ENCODE measurements at places on chromosomes 3 and 15.

DNA sequence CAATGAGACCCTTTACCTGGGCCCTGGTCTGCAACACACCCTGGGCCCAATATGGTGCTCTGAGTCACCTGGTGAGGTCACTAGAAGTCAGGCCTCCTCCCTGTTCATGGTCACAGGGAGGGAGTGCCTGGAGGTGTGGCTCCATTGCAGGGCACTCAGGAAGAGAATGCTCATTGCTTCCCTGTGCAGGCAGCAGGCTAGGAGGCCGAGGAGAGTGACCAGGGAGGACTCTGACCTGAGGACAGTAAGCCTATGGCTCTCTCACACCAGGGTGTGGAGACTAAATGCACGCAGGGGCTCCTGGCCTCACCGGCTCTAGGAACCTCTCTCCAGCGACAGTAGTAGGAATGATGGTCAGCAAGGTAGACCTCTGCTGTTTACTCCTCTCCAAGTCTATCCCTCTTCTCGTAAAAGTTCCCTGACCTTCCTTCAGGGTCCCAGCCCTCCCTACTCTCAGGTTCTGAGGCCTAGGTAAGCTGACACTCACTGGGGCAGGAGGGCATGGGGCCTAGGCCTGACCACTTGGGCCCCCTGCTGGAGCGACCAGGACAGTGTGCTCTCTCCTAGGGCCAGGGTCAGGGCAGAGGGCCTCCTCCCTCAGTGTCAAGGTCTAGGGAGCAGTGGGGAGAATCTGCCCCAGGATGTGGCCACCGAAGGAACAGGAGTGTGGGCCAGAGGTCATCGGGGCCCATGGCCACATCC is 9.6 kb upstream of the SLCO2A1 start:
- DNase-seq, result no peak

- no peak for DNase-seq
Measured at GRCh38 chr3:53899750-53900149, 8.1 kb upstream of the SELENOK start.

DNA sequence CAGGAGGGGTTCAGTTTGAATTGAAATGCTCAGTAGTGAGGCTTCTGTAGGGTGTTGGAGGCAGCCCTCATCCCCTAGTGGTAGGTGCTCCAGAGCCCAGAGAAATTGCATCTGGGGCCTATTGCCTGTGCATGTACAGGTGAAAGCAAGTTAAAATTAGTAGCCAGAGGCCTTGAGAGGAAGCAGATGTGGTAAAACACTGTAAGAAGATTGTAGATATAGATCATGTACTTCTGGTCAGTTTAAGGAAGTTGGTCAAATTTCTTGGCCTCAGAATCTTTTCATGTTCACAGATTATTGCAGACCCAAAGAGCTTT is 34.6 kb downstream of the IGSF10 start:
- DNase-seq, result no peak

- DNase-seq, result no peak
Measured at GRCh38 chr3:141285570-141285969, 53.9 kb downstream of the PXYLP1 start.

GRCh38 chr3:191051037-191051436 is 148.0 kb upstream of the OSTN start:
- no peak for DNase-seq

- DNase-seq, result no peak
Measured at GRCh38 chr3:46282696-46283095, 40.4 kb downstream of the CCR3 start.

- DNase-seq, result no peak
Measured at GRCh38 chr15:41795996-41796856, 21.9 kb downstream of the MAPKBP1 start.

- DNase-seq, result no peak
Measured at GRCh38 chr3:183261151-183261724, 8.2 kb downstream of the B3GNT5 start.

DNA sequence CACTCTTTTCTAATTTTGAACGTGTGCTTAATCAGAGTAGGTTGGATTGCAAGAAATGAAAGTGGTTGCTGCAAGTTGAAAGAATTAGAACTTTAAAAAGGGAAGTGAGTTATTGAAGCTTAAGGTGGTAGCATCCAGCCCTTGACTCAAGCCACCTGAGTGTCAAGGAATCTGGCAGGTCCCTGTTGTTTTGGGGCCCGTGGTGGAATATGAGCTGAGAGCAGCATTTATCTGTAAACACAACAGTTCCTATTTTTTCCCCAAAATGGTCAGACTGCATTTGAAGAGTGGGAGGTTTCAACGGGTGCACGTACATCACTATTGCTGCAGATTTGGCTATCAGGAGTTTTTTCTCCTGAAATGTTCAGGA is 1.7 kb downstream of the ITPR1 start:
- no peak for DNase-seq

DNA sequence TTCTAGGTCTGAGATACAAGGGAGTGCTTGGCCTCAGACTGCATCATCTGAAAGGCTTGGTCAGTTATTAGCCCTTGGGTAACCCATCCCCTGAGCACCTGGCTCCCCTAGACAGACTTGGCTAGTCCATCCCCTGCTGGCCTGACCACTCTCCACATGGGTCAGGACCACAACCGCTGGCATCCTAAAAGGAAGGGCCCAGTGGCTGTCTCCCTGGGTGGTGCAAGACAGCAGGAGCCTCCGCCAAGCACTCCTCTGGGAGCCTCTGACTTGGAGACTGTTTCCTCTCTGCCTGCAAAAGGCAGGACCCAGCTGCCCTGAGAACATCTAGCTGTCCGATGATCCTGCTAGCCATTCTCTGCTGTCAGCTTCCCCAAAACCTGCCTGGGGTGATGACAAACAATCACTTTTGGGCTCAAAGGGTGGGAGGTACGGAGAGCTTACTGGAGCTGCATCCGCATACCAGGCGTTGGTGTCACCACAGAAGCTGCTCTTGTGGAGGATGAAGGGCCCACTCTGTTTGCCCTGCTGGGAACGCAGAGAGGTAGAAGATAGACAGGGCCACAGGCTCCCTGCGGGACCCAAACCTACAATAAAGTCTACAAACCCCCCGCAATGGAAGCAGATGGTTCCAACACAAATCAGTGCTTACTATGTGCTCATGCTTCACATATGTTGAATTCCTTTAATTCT is 108.0 kb upstream of the PRR20G start:
- DNase-seq, result no peak

- DNase-seq, result no peak
Measured at GRCh38 chr3:117566926-117567325, 857.3 kb downstream of the TUSC7 start.

- DNase-seq, result no peak
Measured at GRCh38 chr3:122245513-122246174, 62.2 kb downstream of the CASR start.

DNA sequence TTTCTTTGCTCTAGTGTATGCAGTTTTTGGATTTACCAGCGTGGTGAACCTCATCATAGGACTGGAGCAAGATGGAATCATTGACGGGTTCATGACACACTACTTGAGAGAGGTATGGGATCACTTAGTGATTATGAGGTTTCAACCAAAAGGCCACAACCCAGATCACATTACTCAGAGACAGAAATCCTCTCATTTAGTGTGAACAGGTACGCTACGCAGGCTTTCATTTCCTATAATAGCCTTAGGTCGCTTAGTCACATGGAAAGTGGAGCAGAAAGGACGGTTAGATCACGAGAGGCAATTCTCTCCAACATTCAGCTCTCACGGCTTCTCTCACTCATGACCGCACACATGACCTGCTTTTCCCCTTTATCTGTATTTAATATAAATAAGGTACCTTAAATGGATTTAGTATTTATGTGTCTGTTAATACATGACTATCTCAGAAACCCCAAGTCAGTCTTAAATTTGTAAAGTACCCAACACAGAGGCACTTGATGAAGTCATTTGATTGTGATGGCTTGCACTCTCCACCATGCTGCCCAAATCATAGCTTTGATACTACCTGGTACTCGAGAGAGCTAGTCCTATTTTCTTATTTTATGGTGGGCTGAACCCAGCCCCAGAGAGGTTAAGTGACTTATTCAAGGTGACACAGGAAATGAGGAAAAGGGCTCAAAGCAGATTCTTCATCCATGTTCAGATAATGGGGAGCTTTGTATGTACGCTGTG is 8.6 kb downstream of the TM6SF1 start:
- DNase-seq, result no peak

DNA sequence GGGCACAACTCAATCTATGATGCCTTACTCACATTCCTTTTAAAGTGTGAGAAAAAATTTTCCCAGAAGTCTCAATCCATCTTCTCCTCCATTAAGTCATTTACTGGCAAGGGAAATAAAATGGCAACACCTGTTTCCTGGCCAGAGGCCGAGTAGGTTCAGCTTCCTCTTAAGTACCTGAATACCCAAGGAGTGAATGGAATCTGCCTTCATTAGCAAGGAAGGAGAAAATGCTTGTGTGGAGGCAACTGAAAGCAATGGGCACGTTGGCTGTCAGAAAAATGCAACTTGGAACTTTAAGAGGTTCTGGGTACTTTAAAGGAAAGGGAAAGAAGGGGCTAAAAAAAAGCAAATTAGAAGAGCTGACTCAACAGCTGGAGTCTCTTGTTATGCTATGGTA is 423.6 kb upstream of the ARL6 start:
- DNase-seq, result no peak

GRCh38 chr3:140726066-140726465 is 48.2 kb downstream of the TRIM42 start:
- no peak for DNase-seq

DNA sequence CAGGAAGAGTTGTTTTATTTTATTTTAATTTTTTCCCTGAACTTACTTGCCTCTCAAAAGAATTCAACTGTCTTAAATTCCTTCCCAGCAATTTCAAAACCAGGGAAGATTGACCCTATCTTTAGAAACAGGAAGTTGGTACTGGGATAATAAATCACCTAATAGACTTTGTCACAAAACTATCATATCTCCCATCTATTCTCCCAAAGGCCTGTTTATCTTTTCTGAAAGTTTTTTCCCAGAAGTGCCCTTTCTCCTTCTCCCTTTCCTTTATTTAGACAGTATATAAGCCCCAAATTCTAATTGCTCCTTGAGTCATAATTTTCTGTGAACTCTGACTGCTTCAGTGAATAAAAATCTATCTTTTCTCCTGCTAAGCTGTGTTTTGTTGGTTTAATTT is 2.9 kb upstream of the RNF7 start:
- DNase-seq, result no peak

DNA sequence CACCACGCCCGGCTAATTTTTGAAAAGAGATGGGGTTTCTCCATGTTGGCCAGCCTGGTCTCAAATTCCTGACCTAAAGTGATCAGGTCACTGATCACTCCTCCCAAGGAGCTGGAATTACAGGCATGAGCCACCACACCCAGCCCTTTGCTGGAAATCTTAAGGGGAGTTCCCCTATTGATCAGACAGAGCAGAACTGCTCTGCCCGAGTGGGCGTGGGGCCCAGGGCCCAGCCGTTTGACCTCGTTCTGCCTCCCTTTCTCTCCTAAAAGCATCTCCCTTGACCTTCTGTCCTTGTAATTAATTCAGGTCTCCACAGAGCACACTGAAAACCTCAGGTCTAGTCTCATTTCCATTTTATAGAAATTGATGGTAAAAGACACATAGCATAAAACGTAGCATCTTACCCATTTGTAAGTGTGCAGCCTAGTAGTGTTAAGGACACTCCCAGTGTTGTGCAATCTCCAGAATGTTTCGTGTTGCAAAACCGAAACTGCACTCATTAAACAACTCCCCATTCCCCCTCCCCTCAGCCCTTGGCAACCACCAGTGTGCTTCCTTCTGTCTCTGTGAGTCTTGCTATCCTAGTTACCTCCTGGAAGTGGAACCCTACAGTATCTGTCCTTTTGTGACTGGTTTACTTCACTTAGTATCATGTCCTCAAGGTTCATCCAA is 89.3 kb downstream of the SLCO3A1 start:
- DNase-seq, result no peak

DNA sequence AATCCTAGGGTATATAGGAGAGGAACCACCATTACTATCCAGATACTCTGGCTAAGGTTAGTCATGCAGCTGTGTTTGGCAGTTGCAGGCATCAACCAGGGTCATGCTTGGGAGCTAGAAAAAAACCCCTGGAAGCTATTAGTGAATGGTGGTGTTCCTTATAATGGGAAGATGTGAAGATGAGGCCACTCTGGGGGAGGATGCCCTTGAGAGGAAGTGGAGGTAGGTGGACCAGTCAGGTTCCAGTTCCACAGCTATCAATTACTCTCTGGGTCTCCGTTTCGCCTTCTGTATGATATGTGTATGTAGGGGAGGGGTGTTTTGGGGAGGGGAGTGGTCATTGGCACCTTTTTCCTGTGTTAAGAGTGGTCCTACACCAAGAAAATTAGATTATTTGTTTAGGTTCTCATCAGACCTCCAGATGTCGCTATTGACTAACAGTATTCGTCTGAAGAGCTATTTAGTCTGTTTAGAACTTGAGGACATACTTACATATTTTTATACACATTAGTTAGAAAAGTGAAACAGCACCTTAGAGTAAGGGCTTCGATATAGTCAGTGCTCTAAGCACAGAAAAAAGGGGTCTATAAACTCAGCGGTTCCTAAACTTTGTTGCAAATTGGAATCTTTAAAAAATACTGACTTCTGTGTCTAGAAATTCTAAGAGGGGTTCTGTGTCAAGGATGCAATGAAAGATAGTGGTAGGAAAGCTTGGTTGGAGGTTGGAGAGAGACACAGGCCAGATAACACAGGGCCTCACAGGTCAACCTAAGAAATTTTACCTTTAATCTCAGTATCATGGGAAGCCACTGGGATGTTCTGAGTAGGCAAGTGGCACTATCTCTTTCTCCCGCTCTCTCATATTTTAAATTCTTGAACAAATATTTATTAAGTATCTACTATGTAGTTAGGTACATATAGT is 9.1 kb upstream of the HPS3 start:
- DNase-seq, result no peak

DNA sequence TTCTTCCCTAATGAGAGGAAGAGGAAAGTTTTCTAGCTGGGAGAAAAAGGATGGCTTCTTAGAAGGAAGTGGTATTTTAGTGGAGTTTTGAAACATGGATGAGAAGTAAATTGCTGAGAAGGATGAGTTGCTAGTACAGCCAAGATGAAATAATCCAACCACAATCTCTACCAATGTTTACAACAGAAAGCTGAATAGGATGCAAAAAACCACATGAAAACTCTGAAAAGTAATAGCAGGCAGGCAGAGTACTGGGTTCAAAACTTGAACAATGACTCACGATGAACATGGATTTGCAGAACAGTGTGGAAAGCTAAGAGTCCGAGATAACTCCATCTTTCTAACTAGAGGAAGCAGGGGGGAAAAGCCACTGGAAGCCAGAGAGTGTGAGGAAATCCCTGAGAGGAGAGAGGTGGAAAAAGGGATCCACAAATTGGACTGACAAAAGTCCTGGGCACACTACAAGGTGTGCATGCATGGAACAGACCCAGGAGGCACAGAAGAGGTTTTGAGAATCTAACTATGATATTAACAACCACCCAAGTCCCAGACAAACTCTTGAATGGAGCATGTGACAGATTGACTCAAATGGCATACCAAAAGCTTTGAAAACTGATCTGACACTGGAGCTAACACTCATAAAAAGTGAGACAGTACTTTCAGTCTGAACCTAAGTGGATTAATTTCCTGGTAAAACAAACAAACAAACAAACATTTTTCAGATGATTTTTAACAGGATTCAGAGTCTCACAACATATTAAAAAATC is 76.7 kb downstream of the ST6GAL1 start:
- no peak for DNase-seq

GRCh38 chr3:29637068-29637467 is 356.2 kb downstream of the RBMS3 start:
- no peak for DNase-seq

GRCh38 chr3:118587847-118588246 is 446.8 kb downstream of the IGSF11 start:
- DNase-seq, result no peak
